Brain microvascular endothelial cell (primary cell): ENCODE measurements at places on chromosomes 4 and X.

- peak; percentile 80 for DNase-seq
Measured at GRCh38 chrX:67604979-67605703, 61.3 kb downstream of the AR start.

GRCh38 chr4:149311076-149311475 is 504.6 kb downstream of the IQCM start:
- no peak for DNase-seq

- no peak for DNase-seq
Measured at GRCh38 chr4:1196421-1197183, 24.2 kb upstream of the SPON2 start.

DNA sequence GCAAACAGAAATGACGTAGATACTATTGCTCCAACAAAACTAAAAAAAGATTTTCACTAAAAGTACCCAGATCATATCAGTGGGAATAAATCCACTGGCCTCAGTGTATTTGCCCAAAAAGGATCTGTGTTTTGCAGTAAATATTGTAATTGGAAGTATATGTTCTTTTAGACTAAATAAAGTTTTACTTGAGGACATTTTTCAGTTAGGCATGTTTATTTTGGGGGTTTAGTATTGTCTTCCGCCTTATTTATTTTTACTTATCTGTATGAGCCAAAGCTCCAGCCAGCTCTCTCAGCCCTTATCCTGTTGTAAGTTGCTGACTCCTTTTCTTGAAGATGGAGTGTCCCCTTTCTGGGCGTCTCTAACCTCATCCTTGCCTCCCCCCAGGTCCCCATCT is 49.8 kb downstream of the PTTG2 start:
- no peak for DNase-seq

DNA sequence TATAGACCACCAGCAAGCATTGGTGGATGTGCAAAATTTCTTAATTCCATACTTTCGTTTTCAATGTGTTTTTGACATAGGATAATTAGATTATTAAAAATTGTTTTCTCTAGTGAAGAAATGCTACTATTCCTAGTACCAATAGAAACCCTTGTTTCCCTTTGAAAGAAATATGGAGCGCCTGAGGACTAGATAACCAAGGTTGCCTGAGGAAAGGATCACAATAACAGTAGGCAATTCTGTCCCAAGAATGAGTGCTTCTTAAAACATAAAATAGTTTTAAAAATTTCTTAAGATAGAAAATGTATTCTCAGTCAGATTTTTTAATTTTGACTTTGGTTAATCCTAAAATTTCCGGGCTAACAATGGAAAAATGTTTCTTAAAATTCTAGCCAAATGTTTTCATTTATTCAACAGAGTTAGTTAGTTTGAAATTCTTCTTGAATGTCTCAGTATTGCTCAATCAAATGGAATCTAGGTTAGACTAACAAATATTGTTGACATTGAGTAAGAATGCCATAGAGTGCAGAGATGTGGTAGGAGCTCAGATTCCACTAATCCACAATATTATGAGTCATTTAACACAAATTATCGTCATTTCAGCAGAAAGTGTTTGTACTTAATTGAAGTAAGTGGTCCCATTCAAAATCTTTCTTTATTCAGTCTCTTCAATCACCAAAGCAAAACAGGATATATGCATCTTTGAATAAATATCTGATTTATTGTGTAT is 666.0 kb downstream of the GRID2 start:
- DNase-seq = peak; percentile 7
